ENCODE measurements at places on chromosomes 12 and 14.

GRCh38 chr12:21456291-21456780, 18.9 kb downstream of the PYROXD1 start:
- DNase-seq, result no peak

DNA sequence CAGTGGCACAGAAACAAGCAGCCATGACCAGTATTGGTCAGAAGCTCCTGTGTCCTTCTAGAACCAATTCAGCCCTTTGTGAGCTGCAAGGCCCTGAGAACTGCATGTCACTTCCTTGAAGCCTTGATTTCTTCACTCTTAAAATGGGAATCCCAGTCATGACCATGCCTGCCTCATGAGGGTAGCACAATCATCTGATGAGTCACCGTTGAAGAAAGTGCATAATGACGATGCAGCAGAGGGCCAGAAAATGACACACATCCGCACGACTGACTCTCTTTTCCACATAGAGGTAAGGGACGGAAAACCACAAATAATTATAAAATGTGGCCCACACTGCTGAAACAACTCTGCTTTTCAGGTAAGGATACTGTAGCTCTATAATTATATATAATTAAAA, 777.4 kb downstream of the BCL11B start:
- DNase-seq, result no peak

DNA sequence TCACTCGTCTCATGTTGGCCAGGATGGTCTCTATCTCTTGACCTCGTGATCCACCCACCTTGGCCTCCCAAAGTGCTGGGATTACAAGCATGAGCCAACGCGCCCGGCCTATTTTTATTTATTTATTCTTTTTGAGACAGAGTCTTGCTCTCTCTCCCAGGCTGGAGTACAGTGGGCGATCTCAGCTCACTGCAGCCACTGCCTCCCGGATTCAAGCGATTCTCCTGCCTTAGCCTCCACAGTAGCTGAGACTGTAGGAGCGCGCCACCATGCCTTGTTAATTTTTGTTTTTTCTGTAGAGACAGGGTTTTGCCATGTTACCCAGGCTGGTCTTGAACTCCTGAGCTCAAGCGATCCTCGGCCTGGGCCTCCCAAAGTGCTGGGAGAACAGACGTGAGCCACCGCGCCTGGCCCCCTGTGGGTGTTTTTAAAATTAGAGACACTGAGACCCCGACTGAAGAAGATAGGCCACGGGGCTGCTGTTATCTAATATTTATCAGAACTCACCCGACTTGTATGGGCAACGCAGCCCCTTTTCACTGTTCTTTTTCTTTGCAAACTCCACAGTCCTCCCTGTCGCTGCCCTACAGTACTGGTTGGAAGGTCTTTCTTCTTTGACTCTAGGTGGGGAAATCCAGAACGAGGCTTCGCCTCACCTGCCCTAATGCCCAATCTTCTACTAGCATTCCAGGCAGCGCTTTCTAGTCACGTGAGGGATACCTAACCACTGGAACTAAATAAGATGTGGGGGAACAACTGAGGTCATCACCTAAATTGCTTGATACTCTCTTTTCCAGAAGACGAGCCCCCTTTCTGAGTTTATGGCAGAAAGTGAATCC, 1.4 kb upstream of the GABARAPL1 start:
- DNase-seq, result peak; percentile 13

GRCh38 chr12:104134882-104135281, 3.1 kb downstream of the NFYB start:
- no peak for DNase-seq

DNA sequence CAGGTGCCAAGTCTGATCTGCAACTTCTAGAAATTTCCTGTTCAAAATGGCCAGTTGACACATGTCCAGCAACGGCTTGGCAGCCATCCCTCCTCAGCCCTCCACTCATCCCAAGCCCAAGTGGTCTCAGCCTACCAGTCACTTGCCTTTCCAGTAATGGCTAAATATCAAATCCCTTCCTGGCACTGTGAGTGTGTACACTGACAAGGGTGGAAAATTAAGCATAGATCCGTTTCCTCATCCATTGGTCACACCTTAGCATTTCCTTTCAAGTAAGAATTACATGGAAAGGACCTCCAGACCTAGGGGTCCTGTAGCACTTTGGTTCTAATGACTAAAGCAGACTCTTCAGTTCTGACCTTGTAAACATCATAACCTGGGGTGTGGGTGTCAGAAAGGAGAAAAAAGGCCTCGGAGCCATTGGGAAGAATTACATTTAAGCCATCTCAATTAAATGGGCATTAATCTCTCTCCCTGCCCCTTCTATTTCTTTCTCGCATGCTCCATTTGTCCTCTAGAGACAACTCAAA, 15.4 kb downstream of the LLPH start:
- DNase-seq, result no peak

- DNase-seq, result no peak
Measured at GRCh38 chr12:15963271-15963670, 52.1 kb downstream of the DERA start.

- peak; percentile 80 for DNase-seq
Measured at GRCh38 chr12:6914246-6914946, at the start of gene ENO2. ENO2 (plus strand) TSS chr12:6914580; CDS start chr12:6915833, 1,253 bp downstream.

- no peak for DNase-seq
Measured at GRCh38 chr12:87556985-87557384, 472.2 kb downstream of the C12orf50 start.

- no peak for DNase-seq
Measured at GRCh38 chr14:67547224-67547780, 14.2 kb downstream of the PLEKHH1 start.

- no peak for DNase-seq
Measured at GRCh38 chr12:28961948-28962384, 187.1 kb upstream of the FAR2 start.

DNA sequence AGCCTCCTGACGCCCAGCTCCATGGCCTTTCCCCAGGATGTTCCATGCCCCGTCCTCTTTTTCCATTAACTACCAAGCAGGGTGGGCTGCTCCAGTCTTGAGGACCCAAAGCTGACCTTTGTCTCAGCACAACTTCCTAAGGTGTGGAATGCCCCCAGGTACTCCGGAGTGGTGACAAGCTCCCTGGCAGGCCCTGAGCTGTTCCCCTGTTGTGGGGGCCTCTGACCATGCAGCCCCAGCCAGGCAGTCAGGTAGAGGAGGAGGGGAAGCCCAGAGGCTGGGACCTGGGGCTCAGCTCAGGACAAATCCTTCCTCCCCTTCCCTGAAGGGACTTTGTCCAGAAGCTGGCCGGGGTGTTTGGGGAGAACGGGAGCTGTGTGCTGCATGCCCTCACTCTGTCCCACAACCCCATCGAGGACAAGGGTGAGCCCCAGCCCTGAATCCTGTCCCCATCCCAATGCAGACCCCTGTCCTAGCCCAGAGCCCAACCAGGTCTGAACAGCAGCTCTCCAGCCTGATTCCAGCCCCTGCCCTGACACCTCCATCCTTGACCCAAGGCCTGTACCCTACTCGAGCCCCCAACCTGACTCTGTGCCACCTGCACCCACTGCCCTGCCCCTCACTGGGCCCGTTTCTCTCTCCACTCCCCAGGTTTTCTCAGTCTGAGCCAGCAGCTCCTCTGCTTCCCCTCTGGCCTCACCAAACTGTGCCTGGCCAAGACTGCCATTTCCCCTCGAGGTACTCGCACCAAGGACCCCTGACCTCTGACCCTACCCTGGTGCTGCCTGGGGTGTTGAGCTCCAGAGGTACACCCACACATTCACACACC, 4.4 kb downstream of the CARMIL3 start:
- no peak for DNase-seq

- no peak for DNase-seq
Measured at GRCh38 chr12:39176356-39176755, 266.6 kb downstream of the KIF21A start.

- no peak for DNase-seq
Measured at GRCh38 chr12:57176846-57177245, 29.4 kb upstream of the LRP1-AS start.

DNA sequence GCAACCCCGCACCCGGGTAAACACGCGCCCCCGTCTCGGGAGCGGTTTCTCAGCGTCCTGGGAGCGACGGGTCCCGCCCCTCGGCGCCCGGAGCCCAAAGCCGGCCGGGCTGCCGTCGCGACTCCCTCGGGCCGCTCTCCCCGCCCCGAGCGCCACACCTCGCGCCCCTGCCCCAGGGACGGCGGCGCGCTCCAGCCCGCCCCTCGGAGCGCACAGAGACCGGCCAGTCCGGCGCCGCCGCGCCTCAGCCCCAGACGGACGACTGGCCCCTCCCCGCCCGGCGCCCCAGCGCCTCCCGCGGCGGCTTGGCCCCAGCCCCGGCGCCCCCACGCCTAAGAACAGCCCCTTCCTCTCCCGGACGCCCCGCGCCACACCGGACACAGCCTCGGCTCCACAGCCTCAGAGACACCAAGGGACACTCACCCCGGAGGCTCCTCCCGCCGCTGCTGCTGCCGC, 411 bp downstream of the BTBD7 start:
- DNase-seq, result peak; percentile 56
